Posterior vena cava (tissue), 2 donors: ENCODE measurements at places on chromosomes 11 and 22. TPM values are rescaled to one million over a fixed set of nuclear protein-coding genes. Genes with fewer than 3 reads are reported as not detected.

DNA sequence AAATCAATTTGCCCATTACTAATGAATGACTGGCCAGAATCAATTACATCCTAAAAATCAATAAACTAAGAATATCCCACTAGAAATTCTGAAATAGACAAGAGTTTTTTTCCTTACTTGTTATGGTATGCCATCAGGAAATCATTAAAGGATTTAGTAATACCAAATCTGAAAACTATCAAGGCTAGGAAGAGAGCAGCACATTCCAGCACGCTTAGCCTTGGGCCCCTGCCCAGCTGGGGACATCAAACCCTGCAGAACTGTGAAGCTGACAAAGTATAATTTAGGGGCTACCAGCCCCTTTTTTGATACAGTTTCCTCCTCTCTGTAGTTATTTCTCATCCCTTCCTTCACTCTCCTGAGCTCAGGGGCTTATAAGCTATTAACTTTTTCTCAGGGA, 247.8 kb upstream of the ZC3H12C start:
- no peak for DNase-seq

TTC12 gene
- total RNA-seq, result 4.9 TPM

GRCh38 chr11:96293598-96294021, 49.4 kb downstream of the MAML2 start:
- DNase-seq, result no peak

GRCh38 chr22:19422440-19423301, 8.9 kb downstream of the HIRA start:
- DNase-seq, result no peak

TMEM191C gene
- total RNA-seq, result 0.81 TPM

BRSK2 gene
- total RNA-seq, result 0.81 TPM
